ENCODE measurements at places on chromosomes 7 and 10.

GRCh38 chr7:102842284-102842683, 70.5 kb upstream of the LRRC17 start:
- no peak for DNase-seq

DNA sequence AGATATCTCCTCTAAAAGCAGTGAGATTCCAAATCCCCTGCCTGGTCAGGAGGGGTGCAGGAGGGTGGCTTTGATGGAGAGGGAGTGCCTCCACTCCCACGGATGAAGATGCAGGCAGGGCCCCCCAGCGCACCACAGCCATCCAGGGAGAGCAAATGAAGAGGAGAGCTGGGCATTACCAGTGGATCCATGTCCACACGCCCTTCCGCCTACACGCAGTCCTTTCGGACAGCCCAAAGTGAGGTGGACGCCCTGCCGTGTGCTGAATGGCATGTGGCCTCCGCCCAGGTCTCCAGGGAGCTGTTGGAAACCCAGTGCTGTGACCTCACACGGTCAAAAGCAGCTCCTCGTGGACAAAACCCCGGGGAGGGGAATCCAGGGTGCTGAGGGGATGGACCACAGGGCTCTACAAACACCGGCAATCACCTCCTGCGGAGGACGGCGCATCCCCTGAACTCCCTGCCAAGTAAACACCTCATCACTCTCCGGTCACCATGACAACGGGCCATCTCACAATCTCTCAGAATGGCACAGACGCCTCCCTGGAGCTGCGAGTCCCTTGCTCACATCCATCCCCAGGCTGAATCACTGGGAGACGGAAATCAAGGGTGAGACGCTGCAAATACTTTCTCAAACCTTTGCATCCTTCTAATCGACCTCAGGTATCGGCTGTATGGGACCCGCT, 35.0 kb upstream of the DNAAF5 start:
- DNase-seq: no peak

GRCh38 chr10:61091531-61091930, 147.5 kb upstream of the RHOBTB1 start:
- no peak for DNase-seq

DNA sequence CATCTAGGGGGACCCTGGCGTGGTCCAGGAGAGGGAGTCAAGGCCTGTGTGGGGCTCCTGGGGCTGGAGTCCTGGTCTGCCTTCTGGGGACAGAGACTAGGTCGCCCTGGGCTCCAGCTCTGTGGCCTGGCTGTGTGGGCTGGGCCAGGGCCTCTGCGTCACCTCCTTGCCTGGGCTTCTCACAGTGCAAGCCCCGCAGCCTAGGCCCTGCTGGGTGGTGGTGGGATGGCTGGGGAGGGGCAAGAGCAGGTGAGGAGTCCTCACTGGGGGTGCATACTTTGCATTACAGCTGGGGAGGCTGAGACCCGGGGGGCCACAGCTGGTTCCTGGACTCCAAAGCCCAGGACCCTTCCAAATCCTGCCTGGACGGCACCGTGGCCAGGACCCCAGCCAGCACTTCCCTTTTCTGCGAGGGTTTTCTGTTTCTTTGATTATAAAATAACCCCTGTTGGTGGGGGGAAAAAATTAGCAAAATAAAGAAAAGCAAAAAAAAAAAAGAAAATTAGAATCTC, 23.5 kb downstream of the PWWP2B start:
- DNase-seq: no peak

DNA sequence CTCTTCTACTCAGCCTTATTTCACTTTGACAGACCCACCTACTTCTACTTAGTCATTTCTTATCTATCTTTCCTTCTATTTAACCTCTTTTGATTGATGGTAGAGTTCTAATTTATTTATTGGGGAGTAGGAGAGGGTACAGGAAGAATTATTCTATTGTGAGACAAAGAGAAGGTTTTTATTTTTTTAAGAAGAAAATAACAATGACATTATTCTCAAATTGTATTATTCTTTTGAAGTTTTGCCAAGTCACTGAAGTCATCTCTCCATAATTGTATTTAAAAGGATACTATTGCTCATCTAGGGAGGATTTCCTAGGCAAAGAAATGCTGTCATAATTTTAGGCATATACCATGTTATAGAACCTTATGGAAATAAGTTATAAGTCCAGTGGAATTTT, 52.7 kb downstream of the ITGB8 start:
- DNase-seq: no peak

DNA sequence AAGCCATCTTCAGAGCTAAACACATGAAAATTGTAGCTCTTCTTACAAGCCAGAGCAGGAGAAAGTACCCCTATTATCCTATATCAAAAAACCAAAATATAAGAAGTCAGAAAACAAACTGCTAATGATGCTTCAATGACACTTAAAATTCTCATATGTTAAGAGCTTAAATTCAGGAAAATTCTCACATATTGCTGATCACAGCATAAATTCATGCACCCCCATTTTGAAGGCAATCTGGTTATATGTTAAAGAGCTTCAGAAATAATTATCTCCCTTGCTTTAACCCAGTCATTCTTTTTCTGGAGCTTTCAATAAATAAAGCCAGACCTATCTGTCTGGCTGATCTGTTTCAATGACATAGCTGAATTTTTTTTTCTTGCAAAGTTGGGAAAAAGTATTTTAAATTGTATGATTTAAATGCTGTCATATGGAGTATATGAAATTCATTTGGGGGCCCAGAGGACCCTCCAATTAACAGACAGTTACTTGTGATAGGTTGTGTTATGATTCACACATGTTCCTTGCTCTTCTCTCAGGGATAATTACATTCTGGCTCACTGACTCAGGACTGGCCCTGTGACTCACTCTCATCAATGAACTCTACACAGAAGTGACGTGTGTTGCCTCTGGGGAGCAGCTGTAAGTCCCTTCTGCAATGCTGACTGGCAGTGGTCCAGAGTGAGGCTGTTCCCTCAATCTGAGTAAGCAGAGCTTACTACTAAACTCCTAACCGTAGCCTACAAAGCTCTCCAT, 85.2 kb downstream of the HGF start:
- DNase-seq: no peak

GRCh38 chr10:74329873-74330272, 178.9 kb downstream of the ADK start:
- DNase-seq: no peak

DNA sequence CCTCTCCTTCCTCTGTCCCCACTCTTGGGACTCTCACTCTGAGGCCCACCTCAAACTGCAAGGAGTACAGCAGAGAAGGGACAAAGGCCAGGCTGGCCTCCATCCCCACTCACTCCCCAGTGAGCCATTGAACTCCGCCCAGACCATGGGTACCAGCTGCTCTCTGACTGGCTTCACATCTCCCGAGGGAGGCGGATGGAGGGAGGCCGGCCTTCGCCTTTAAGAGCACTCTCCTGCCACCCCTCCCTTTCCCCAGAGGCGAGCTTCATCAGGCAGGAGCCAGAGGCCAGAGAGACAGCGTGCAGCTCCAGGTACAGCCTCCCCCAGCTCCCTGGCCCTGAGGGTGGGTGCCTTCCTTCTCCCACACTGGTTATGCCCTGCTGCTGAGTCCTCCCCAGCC, 1.8 kb upstream of the LDB3 start:
- DNase-seq: no peak

DNA sequence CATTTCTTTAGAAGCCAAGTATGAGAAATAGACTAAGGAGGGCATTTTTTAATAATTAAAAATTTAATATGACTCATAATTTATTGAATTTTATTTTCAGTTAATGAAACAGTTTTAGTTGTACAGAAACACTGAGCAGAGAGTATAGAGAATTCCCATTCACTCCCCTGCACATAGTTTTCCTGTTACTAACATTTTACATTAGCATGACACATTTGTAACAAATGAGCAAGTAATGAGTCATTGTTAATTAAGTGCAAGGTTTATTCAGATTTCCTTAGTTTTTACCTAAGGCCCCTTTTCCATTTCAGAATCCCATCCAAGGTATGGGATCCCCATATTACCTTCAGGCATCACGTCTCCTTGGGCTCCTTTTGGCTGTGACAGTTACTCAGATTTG, 271.5 kb upstream of the FZD8 start:
- no peak for DNase-seq

- DNase-seq: no peak
These were observed 86.9 kb downstream of the DAGLB start for GRCh38 chr7:6360841-6361240.

DNA sequence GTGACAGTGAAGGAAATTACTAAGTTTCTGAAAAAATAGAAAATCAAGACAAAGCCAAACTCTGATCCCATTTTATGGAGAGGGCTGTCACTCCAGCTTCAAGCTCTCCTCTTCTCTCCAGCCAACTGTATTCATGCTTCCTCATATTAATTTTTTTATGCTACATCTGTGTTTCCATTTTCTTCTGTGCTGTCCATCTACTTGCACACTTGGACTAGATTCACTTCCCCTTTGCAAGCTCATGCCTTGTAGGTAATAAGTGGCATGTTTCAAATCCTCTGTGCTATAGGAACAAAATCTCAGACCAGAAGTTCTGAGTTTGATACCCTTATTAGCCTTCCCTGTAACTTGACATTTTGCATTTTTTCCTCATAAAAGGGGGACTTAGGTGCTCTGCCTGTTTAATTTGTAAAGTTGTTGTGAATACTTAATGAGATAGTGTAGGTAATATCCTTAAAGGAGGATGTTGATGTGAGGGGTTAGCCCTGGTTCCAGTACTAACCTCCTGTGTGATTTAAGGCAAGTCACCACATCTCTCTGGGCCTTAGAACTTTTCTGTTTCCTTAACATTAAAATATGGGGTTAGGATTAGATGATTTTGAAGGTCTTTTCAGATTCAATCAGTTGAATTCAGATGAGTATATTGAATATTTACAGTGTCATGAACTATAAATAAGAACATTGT, 358.8 kb downstream of the BBS9 start:
- DNase-seq: no peak

DNA sequence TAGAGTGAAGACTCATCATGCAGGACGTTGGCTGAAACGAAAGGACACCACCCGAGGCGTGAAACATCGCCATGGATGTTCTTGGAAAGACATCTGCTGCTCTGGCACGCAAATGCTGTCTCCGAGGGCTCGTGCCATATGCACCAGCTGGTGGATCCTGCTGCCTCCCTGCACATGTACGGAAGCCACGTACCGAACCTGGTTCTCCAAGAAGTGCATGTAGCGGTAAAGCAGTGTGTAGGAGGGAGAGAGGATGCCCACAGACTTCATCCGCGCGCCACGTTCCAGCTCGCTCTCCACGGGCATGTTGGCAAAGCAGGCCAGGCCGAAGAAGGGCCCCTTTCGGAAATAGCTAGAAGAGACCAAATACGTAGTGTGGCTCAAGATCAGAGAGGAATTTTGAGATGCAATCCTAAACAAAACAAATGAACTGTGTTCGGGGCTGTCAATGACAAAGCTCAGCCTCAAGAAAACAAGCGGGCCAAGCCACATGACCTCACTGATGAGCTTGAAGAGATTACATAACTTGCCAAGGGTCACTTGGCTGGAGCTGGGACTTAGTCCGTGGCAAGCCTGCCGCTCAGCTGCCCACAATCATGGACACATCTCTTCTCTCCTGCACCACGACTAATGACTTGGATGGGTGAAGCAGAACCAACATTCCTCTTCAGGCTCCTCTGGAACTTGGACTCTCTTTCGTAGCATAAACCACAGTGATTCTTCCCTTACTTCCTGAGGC, 16.5 kb downstream of the DENND11 start:
- DNase-seq: no peak

All from activated CD4-positive, alpha-beta T cell treated with anti-CD3 and anti-CD28 coated beads, Interleukin-2, amount 50 U/mL, for 4 hours (primary cell).